ENCODE measurements at places on chromosomes 6 and 20.

GRCh38 chr6:106476331-106477105 lies 116.0 kb downstream of the CRYBG1 start:
- no peak for DNase-seq

DNA sequence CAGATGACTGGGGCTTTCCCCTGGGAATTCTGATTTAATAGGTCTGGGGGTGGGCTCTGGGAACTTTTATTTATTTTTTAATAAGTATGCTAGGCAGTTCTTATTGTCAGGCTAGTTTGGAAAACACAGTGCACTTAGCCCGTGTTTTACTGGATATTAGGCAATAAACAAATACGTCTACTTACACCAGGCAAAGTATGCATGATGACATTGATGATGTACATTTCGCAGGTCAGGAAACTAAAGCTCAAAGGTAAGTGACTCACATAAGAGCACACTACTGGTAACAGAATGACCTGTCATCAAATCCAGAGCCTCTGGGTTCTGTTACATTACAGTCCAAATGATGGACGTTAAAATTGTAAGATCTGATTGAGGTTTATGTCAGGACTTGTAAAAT lies 144.4 kb upstream of the EXOC2 start:
- no peak for DNase-seq

GRCh38 chr20:24996449-24997377 lies 4.2 kb upstream of the APMAP start:
- DNase-seq = no peak

DNA sequence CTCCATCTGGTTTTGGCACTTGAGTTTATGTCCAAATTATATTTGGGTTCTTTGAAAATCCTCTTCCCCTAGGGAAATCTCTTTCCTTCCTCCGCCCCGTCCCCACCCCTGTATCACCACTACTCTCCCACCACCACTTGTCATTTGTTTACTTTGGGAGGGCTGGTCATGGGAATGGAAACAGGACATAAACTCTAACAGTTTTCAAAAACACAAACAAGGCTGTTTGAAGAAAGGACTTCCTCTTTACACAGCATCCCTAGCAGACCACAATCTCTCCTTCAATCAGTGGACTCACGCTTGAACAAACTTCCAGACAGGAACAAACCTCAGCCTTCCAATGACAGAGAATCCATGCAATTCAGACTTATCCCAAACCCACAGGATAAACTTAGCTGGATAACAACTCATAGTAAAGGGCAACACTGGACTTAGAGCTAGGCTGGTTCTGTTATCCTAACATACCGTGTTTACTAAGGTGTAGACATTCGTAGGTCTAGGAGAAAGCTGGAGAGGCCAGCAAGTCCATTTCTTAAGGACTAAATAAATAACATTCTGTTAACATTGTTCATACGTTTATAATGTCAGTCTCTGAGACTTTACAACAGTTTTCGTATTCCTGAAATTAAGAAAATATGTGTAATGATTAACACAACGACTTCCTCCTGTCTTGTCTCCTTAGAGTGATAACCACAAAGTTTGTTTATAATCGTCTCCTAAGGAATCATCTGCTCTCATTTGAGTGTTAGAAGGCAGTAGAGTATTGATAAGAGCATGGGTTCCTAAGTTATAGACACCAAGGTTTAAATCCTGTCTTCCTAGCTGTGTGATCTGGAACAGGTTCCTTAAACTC lies 44.1 kb upstream of the CTAGE9 start:
- no peak for DNase-seq

GRCh38 chr6:108118359-108118724 lies 43.8 kb upstream of the OSTM1 start:
- DNase-seq = no peak

DNA sequence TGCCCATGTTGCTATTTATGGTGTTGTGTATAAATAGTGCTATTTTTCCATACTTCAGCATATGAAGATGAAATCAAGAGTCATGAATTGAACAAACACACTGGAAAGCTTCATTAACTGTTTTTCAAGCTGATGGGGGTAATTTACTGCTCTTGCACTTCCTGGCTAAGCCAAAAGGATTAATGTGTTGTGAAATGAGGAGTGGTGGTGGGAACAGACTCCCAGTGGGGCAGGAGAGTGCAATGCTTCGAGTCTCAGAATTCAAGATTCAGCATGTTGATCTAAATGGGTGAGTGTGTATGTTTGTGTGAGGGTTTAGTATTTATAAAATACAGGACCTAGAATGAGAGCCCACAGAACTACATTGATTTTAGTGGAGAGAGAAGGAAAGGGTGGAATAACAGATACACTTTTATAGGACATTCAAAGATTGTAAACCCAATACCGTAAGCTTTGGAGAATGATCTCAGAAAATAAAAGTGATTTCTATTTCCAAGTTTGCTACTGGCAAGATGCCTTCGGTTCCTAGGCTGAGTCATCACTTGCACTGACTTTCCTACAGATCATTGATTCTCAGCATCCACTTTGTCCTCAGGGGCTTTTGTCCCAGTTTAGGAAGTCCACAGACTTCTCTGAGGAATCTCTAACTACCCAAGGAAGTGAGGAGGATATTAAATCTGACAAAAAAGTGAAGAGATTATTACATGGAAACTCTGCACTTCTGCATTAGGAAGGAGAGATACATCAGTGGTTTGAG lies 303.6 kb downstream of the TRDN start:
- DNase-seq = no peak
